Uterus (tissue), 4 donors: ENCODE measurements at places on chromosomes 11 and 22. TPM values are rescaled to one million over a fixed set of nuclear protein-coding genes. Genes with fewer than 3 reads are reported as not detected.

DNA sequence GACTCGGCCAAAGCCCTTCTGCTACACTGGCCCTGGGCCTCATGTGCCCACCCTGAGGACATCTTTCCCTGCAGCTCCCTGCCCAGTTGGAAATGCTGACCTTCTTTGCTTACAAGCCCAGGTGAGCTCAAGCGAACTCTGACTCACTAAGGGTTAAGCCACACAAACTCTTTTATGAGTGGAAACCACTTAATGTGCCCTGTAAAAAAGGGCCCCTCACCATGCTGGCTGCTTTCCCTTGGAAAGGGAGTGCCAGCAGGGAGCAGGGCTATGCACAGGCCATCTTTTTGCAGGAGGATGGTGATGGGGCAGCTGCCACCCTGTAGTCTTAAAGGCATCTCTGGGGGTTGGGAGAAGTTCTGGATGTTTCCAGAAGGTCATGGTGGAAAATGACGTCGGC lies 18.7 kb downstream of the EHF start:
- H3K27ac ChIP-seq = no peak overlapping the region
- H3K4me3 ChIP-seq = no peak overlapping the region
- H3K4me1 ChIP-seq = no peaks in the 10 kb centered on the region
- no peaks in the 10 kb centered on the region for H3K27me3 ChIP-seq
- H3K36me3 ChIP-seq = no peaks in the 10 kb centered on the region
- no peak for DNase-seq

GRCh38 chr11:84648471-84648870 lies 978.7 kb downstream of the DLG2 start:
- no peaks in the 10 kb centered on the region for H3K4me1 ChIP-seq
- H3K27ac ChIP-seq = no peak overlapping the region
- DNase-seq = no peak
- H3K36me3 ChIP-seq = no peaks in the 10 kb centered on the region
- H3K27me3 ChIP-seq = no peaks in the 10 kb centered on the region
- H3K4me3 ChIP-seq = no peak overlapping the region

DNA sequence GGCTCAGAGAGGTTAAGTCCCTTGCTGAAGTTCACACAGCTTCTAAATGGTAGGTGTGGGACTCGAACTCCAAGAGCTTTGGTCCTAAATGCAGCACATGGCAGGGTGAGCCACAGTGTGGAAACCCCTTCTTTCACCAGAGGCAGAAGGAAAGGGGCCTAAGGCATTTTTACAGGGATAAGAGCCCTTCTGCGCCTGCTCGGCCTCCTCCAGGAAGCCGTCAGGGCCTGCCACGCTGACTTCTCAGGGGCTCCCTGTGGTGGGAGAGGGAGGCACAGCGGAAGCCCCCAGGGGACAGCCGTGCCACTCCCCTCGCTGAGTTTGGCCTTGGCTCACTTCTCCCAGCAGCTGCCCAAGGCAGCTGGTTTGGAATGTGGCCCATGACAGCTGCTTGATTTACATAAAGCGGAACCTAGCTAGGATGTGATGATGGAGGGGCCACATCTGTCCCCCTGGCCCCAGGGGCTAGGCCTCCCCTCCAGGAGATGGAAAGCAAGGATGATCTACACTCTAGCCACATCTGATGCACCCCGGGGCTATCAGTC lies 35.4 kb downstream of the CD82 start:
- DNase-seq = no peak
- no peak overlapping the region for H3K27ac ChIP-seq
- H3K4me1 ChIP-seq = no peaks in the 10 kb centered on the region
- no peaks in the 10 kb centered on the region for H3K36me3 ChIP-seq

Gene LMF2
- total RNA-seq = 34.3 TPM

GRCh38 chr11:67033661-67034166 lies 10.8 kb downstream of the SYT12 start:
- no peaks in the 10 kb centered on the region for H3K27me3 ChIP-seq
- H3K4me3 ChIP-seq = no peak overlapping the region
- DNase-seq = peak; percentile 69
- no peaks in the 10 kb centered on the region for H3K4me1 ChIP-seq

DNA sequence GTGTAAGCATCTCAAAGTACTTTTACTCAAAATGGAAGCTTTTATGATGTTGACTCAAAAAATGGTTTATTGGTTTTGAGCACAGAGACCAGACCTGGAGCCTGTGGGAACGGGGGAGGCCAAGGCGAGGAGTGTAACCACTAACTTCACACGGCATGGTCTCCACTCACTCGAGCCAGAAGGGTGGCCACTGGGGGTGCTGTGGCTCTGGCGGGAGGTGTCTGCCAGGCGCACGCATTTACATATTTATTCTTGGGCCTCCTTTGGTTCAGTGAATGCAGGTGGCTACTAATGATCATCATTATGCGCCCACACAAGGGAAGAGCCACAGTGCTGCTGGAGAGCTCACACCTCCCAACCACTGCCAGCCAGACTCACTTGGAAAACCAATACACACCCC lies 64.6 kb downstream of the FLRT1 start:
- no peak overlapping the region for H3K27ac ChIP-seq
- no peaks in the 10 kb centered on the region for H3K27me3 ChIP-seq
- no peaks in the 10 kb centered on the region for H3K4me1 ChIP-seq
- no peak for DNase-seq

- DNase-seq = no peak
- no peaks in the 10 kb centered on the region for H3K4me1 ChIP-seq
- H3K27me3 ChIP-seq = peaks cover 45% of the 10 kb centered on the region
- H3K27ac ChIP-seq = no peak overlapping the region
- no peaks in the 10 kb centered on the region for H3K36me3 ChIP-seq
- no peak overlapping the region for H3K4me3 ChIP-seq
Observed at GRCh38 chr11:27717801-27718229, 17.6 kb upstream of the BDNF start.

Gene ASCL2
- total RNA-seq = 1.5 TPM

- no peak overlapping the region for H3K4me3 ChIP-seq
- no peaks in the 10 kb centered on the region for H3K4me1 ChIP-seq
- H3K27ac ChIP-seq = no peak overlapping the region
- H3K27me3 ChIP-seq = no peaks in the 10 kb centered on the region
Observed at GRCh38 chr11:114377612-114378267, 22.6 kb downstream of the C11orf71 start.

- no peaks in the 10 kb centered on the region for H3K36me3 ChIP-seq
- no peak for DNase-seq
- H3K27ac ChIP-seq = peak overlapping the region; percentile 54
- no peaks in the 10 kb centered on the region for H3K27me3 ChIP-seq
- H3K4me3 ChIP-seq = peak overlapping the region; percentile 66
Observed at GRCh38 chr22:37802310-37803194, 5.2 kb upstream of the GCAT start.

DNA sequence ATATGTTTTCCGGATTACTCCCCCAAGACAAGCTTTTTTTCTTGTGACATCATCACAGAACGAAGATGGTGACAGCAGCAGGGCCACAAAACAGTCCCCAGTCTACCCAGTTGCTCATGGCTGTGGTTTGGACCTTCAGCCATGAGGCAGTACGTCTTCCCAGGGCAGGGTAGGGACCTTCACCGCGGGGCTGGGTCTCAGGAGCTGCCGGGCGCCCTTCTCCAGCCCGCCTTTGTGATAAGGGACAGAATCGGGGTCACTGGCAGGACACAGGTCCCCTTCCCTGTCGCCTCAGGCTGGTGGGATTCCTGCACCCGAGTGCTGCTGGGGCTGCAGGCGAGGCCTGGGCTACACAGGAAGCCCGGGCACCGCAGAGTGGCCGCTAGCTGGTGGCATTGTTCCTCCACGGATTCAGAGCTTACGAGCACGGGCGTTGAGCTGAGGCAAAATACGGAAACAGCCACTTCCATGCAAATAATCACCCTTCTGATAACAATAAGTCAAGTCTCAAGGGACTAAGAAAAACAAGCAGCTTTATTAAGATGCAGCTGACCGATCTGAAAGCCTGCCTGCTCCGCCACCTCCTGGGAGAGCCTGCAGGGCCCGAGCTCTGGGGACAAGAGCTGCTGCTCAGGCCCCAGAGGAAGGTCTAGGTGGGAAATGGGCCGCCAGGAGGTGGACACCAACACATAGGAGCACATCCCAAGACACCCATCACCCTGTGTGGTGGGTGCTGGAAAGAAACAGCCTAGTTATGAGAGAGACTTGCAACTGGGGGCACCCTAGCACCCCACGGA lies 12.3 kb downstream of the TBX1 start:
- no peaks in the 10 kb centered on the region for H3K36me3 ChIP-seq
- H3K27ac ChIP-seq = no peak overlapping the region
- H3K27me3 ChIP-seq = no peaks in the 10 kb centered on the region
- DNase-seq = no peak
- H3K4me3 ChIP-seq = no peak overlapping the region
- H3K4me1 ChIP-seq = no peaks in the 10 kb centered on the region

GRCh38 chr11:13680501-13681264 lies 12.2 kb downstream of the FAR1 start:
- H3K27me3 ChIP-seq = no peaks in the 10 kb centered on the region
- no peak overlapping the region for H3K27ac ChIP-seq
- no peak for DNase-seq
- no peaks in the 10 kb centered on the region for H3K36me3 ChIP-seq

Gene ETS1
- total RNA-seq = 36.5 TPM

DNA sequence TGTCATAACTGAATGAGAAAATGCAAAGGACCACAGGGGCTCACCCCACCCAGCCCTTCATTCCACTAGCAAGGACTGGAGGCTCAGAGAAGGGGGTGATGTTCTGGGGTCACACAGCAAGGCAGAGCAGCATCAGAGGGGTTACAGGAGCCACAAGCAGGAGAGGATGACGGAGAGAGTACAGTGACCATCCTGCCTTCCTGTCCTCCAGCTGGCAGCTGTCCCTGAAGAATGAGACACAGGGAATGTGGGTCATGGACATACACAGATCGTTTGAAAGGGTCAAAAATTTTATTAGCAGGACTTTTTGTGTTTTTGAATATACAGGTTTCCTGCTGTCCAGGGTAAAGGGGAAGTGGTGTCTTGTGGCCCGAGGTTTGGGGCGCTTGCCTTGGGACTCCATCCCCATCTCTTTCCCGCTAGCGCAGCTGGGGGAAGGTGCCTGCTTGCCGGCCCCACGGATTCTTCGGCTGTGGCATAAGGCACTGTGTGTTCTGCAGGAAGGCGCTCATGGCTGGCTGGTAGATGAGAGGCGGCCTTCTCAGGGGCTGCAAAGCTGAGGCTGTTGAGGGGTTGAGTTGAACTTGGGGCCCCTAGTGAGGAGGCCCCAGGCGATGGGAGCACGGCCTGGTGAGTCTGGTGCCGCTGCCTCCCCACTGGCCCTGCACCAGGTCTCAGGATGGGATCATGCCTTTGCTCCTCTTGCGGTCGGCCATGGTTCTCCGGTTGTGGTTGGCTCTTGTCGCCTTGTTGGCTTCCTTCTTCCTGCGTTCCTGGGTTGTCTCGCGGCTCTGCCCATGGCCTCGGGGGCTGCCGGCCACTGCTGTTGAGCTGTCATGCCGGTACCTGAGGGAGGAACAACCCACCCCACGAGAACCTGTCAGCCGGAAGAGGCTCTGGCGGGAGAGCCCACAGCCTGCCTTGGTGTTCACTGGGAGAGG lies 21.4 kb downstream of the UQCR10 start:
- H3K4me3 ChIP-seq = no peak overlapping the region
- peaks cover 3% of the 10 kb centered on the region for H3K4me1 ChIP-seq
- no peaks in the 10 kb centered on the region for H3K27me3 ChIP-seq
- H3K36me3 ChIP-seq = no peaks in the 10 kb centered on the region
- H3K27ac ChIP-seq = no peak overlapping the region
